NCI-H748 treated with DMSO at 0.1 percent for 48 hours (cell line): ENCODE measurements at places on chromosomes 11 and 22.
A peak's percentile ranks its signal among the peaks of the same experiment; 100 is the strongest.

DNA sequence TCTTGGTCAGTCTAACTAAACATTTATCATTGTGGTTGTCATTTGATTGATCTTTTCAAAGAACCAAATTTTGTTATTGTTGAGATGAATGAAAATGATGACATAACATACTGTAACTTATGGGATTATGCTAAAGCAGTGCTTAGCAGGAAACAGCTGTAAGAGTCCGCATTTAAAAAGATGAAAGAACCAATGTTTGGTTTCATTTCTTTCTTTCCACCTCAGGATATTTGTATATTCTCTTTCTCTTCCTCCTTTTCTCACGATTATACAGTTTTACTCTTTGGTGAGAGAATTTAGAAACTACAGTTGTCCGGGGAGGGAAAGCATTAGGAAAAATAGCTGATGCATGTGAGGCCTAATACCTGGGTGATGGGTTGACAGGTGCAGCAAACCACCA is 23.1 kb downstream of the PIH1D2 start:
- DNase-seq, result no peak

GRCh38 chr22:43238526-43239006 is 51.6 kb upstream of the TTLL12 start:
- no peak for DNase-seq

- no peak for DNase-seq
These were observed at the start of gene HORMAD2 for GRCh38 chr22:30079952-30080533. TSS of gene HORMAD2 (plus strand) at chr22:30080464. CDS start at chr22:30093953, 13,489 bp downstream.

- DNase-seq, result no peak
These were observed 51.2 kb downstream of the TPBGL start for GRCh38 chr11:75291741-75292140.

- no peak for DNase-seq
These were observed 16.7 kb upstream of the TMEM123 start for GRCh38 chr11:102469196-102469821.

DNA sequence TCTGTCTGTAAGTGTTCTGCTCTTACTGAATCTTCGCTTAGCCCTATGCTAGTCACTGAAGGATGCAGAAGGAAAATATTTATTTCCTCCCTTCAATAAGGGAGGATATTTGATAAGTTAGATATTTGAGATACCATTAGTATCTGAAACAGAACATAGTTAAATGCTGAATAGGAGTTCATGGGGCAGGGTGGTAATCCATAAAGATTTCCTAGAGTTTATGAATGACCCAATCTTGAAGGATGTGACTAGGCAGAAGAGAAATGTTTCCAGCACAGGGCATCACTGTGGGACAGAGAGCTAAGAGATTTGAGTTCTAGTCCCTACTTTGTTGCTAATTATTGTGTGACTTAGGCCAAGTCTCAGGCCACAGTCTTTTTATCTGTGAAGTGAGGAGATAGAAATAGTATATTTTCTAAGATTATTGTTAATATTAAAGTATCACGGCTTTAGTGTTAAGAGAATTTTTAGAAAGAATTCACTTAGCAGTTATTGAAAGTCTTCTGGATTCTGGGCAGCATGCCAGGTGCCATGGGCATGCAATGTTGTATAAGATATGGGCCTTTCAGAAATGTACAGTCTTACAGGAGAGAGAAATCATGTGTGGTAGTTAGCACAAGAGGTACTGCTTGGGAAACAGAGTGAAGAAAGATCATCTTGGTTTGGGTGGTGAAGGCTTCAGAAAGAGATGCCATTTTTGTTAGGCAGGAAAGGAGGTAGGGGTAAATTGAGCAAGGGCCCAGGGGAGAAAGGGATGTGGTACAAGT is 24.0 kb downstream of the SWAP70 start:
- no peak for DNase-seq

DNA sequence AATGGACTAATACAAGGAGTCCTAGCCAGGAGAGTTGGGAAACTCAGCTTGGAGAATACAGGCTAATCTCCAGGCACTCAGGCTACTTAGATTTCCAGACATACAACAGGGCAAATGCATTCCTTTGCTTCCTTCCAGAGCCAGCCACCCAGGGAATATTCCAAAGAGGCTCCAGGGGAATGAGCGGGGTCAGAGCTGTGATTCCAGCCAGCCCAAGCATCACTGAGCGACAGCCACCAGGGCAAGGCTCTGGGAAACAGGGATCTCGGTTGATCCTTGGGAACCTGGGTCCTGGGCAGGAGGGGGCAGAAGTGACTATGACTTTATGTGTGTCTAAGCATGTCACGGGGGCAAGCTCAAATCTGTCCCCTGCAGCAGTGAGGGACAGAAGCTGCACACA is 112.3 kb upstream of the LMO1 start:
- no peak for DNase-seq

DNA sequence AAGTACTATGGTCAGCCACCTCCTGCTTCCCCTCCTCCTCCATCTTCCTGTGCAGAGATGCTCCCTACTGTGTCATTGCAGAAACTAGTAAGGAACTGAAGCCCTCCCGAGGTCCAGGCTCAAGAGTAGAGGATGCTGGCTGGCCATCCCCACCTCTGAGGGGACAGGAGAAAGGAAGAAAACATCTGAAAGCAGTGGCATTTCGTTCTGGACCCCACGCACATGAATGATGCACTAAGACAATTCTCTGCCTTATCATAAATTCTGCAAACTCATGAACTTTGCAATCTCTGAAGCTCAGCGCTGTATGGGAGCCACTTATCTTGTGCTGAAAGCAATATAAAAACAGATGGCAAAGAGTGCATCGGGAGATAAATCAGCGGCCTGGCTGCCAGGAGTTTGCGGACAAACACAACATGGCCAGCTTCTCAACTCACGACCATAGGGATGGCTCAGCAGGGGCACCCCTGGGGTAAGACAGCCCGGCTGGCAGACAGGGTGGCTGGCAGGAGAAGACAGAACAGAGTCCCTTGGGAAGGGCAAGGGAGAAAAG is 306.4 kb downstream of the NXPE2 start:
- DNase-seq, result no peak

DNA sequence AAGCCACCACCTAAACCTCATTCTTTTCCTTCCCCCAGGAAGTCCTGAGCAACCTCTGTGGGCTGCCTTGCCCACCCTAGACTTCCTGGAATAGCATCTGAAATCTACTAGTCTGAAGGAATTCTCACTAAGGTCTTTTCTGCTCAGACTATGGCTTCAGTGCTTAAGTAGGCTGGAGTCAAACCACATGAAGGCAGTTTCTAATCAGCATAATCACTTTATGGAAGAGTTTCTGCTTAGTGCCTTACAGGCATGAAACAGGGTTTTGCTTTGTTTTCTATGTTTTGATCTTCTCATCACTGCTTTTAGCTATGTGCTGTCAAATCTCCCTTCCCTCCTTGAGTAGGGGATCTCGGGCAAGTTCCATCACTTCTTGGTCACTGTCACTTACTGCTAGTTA is 117.7 kb downstream of the WT1 start:
- DNase-seq, result no peak

DNA sequence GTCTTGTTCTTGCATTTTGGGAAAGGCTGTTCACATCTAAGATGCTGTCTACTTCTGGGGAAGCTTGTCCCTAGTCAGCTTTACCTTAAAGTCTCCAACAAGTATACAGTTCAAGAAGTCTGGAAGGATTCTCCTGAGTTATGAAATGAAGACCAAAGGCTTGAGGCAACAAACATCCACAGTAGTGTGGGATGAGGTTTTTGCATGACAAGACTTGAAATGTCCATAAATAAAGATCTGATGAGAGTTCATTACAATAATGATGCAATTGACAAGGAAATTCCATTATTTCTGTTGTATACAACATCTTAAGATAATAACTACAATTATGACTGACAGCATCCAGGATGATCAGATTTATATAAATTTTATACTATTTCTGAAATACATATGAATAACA is 21.3 kb upstream of the KDM4E start:
- no peak for DNase-seq

DNA sequence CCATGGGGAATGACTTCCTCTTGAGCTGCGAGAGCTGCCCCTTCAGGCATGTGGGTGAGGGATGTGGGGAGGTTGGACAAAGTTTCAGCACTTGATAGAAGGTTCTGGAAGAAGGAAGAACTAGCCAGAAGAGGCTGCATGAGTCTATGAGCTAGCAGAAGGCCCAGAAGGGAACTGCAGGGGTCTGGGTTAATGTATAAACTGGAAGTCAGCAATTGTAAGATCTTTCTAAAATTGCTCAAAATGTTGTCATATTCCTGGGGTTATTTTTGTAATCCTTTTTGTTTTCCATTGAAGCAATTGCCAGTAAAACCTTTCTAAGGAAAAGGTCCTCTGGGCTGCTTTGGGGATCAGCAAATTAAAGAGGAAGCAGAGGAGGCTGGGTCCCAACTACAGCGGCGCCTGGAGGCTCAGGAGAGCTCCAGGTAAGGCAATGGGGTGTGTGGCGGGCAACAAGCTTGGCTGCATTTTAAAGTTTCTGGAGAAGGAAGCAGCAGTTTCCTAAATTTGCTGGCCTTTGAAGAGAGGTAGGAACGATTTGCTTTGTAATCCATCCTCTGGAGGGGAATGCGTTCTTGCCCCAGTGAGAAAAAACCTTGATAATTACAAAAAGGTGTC is 29.2 kb downstream of the ADAMTS15 start:
- no peak for DNase-seq

DNA sequence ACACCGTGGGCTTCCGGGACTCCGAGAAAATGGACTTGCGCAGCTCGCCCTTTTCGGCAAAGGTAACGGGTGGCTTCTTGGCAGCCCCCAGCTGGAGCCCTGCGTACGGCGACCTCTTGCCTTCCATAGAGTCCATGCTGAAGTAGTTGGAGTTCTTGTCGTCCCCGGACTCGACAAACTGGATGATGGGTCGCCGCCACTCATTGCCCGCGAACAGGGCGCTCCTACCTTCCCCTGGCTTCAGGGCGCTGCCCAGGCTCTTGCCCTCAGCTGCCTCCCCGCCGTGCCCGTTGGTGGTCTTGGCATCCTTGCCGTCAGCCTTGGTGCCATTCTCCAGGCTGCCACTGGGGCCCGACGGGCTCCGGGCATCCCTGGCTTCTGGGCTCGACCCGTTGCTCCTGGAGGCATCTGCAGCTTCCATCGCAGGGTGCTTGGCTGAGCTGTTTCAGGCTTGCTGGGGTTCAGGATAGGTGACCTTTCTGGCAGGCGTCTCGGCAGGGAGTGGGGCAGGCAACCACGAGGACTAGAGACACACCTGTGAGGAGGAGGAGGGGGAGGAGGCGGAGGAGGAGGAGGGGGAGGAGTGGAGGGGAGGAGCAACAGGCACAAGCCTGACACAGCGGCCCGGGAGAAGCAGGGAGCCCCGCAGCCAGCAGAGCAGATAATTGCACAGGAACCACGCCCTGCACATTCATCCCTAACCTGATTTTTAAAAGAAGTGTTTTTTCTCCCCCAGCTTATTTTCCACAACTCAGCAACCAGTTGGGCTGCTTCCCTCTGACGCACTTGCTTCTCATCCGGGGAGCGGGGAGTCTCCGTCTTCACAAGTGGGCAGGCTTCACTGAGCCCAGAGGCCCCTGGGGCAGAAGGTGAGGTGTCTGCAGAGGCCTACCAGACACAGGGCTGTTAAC is at the start of gene TRIM29:
TRIM29 (minus strand) TSS at position 503 of the 911 bp plus-strand sequence; CDS start at position 421, 82 bp downstream.
- peak; percentile 38 for DNase-seq

GRCh38 chr22:17472932-17473331 is 90.4 kb upstream of the SLC25A18 start:
- no peak for DNase-seq

DNA sequence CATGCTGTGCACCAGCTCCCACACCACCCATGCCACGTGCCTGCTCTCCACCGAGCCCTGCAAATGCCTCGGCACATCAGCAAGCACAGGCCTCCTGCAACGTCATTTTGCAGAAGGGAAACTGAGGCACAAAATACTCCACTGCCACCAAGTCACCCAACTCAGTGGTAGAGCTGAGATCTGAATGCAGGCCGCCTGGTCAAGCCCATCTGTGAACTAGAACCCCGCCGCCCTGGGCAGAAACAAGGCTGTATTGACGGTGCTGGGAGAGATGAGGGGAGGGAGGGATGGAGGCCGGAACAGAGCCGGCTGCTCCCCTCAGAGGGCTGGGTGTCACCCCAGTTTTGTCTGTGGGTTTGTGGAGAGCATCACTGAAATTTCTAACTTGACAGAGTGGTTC is 81.4 kb downstream of the CDKN1C start:
- no peak for DNase-seq

- no peak for DNase-seq
These were observed 26.0 kb upstream of the CBX7 start for GRCh38 chr22:39178206-39179111.

- no peak for DNase-seq
These were observed 37.6 kb upstream of the SEZ6L start for GRCh38 chr22:26131589-26132154.

- no peak for DNase-seq
These were observed 15.6 kb upstream of the UCP3 start for GRCh38 chr11:74024261-74025029.

- DNase-seq, result no peak
These were observed 1.3 kb downstream of the SERPING1 start for GRCh38 chr11:57598831-57599155.

GRCh38 chr11:45097721-45098493 is 48.5 kb upstream of the PRDM11 start:
- no peak for DNase-seq

- DNase-seq, result no peak
These were observed 104.4 kb downstream of the ZBTB16 start for GRCh38 chr11:114163830-114164401.

DNA sequence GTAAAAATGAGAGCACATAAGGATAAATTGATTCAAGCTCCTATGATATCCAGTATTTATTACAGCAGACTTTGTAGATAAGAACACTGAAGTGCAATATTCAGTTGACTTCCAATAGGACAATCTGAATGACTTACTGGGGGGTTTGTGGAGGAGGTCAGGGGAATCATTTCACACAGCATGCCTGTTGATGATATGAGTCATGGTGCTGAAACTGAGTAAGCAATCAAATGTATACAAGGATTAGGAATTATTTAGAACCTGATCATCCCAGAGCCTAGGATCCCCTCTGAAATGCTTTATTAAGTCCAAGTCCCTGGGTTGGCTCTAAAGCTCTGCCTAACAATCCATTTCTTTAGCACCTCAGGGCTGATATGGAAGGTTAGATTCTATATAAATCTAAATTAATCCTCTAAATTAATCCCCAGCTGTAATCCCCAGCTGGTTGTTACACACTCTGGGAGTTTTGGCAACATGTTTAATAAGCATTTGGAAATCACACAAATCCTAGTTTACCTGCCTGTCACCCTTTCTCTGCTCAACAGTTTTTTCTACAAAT is 326.4 kb downstream of the GUCY1A2 start:
- no peak for DNase-seq

DNA sequence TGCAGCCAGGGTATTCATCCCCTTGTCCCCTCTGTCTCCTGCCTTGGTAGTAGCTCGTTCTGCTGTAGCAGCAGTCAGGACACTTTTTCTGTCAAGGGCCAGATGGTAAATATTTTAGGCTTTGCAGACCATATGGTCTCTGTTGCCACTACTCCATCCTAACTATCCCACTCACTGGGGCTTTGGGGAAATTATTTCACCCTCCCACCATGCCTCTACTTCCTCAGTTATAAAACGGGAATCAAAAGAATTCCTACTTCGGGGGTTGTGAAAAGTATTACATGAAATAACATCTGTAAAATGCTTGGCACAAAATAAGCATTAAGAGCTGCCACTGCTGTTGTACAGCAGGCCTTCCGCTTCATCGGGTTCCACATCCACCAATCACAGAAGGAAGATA is 89.9 kb upstream of the LDLRAD3 start:
- DNase-seq, result no peak
